Karpas-422 (cell line): ENCODE measurements at places on chromosomes 12 and 14. TPM values are rescaled to one million over a fixed set of nuclear protein-coding genes. Genes with fewer than 3 reads are reported as not detected.

Gene STAT6
- 116 and 140 TPM in 2 replicates for total RNA-seq

Gene MIPOL1
- total RNA-seq = not detected in 2 replicates

Gene ABHD12B
- not detected in 2 replicates for total RNA-seq

Gene SLC38A1
- 97.4 and 209 TPM in 2 replicates for total RNA-seq

Gene ASB2
- 0.69 and 2.3 TPM in 2 replicates for total RNA-seq

Gene WIF1
- total RNA-seq = not detected in 2 replicates

Gene VDR
- total RNA-seq = not detected in 2 replicates

Gene ADCY4
- total RNA-seq = 0.07 and 0.69 TPM in 2 replicates

Gene EGLN3
- total RNA-seq = 0.22 TPM in 1 of 2 replicates, not detected in the other

Gene CISTR
- total RNA-seq = not detected in 2 replicates

Gene OASL
- total RNA-seq = 0.69 and 1.4 TPM in 2 replicates

Gene CYP46A1
- total RNA-seq = 0.52 and 1.3 TPM in 2 replicates

Gene HOXC10
- not detected in 2 replicates for total RNA-seq

Gene RND1
- total RNA-seq = 0.60 and 1.4 TPM in 2 replicates

Gene RNF10
- total RNA-seq = 59.8 and 65.5 TPM in 2 replicates

Gene KRT75
- total RNA-seq = not detected in 2 replicates

Gene MYO1H
- not detected in 2 replicates for total RNA-seq

Gene IAPP
- total RNA-seq = not detected in 2 replicates

Gene LHX5
- total RNA-seq = not detected in 2 replicates

Gene ARHGEF40
- 2.2 TPM in 2 replicates for total RNA-seq

Gene MYF6
- total RNA-seq = not detected in 2 replicates

Gene RTN1
- 0.32 TPM in 1 of 2 replicates, not detected in the other for total RNA-seq

Gene TSPAN19
- not detected in 2 replicates for total RNA-seq

Gene DIO3
- total RNA-seq = not detected in 2 replicates

Gene PLEKHH1
- total RNA-seq = 0.83 and 3.7 TPM in 2 replicates

Gene RNASE3
- total RNA-seq = not detected in 2 replicates

Gene IFNG-AS1
- not detected in 2 replicates for total RNA-seq

Gene GRIN2B
- 1.3 and 2.0 TPM in 2 replicates for total RNA-seq

Gene LRP1-AS
- not detected in 2 replicates for total RNA-seq

Gene KRT85
- total RNA-seq = not detected in 2 replicates
